ENCODE measurements at places on chromosomes 16 and 17.

DNA sequence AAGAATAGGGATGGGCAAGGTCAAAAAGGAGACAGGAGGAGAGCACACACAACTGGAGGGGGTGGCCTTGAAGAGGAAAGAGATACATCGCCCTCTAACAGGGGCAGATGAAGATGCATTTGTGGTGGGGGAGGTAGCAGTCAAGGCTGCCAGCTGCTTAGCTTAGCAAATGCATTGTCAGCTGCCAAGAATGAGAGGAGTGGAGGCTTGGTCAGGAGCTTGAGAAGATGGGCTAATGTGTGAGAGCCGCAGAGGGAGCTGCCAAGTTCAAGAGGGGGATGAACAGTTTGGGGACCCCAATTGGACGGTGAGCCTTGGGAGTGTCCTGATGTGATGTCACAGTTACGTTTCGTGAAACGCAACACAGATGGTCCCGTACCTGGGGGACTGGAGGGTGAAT lies 28.9 kb upstream of the GNA13 start:
- no peak for DNase-seq

DNA sequence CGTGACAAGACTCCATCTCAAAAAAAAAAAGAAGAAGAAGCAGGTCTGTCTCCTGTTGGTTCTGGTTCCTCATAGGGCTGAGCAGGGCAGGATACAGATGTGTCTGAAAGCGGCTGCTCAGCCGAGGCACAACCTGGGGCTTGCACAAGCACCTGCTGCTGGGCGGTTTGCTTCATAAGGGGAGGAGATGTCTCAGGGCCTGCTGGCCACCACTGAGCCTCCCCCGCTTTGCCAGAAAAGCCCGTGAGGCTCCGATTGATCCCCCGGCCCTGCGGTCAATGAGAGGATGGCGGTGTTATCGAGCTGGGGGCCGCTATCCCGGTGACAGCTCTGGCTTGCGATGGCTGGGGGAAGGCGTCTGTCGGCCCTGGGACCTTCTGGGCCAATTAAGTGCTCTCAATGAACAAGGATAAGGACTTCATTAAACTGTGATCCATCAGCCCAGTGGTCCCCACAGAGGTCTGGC lies 162.0 kb downstream of the SDK2 start:
- no peak for DNase-seq

DNA sequence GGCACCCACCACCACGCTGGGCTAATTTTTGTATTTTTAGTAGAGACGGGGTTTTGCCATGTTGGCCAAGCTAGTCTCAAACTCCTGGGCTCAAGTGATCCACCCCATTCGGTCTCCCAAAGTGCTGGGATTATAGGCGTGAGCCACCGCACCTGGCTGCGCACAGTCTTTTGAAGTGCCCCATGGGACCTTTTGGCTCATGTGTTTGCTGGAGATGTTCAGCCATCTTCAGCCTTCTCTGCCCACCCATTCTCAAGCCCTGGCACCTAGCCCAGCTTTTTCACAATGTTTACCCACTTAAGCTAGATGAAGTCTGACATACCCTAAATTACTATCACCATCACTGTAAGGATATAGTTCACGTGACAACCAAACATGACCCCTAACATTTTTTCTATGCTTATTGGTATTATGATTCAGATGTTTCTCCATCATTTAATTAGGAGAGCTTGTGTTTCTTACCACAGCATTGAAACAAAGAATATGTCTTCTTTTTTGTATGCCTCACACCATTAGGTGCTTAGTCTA lies 32.3 kb downstream of the PECAM1 start:
- no peak for DNase-seq

DNA sequence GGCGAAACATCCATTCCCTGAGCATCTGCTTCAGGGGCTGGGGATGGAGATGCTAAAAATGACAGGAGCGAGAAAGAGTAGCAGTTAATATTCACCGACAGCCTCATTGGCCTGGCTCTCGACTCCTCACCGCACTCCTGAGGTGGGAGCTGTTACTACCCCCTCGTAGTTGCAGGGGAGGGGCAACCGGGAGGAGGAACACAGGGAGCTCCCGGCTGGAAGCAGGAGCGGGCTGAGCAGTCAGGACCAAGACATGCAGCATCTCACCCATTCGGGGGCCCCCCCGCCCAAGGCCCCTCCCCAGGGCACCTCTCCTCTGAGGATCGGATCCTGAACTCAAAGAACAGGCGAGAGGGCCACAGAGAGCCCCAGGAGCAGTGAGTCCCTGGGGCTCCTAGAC lies 4.5 kb upstream of the ACSF3 start:
- DNase-seq = no peak

DNA sequence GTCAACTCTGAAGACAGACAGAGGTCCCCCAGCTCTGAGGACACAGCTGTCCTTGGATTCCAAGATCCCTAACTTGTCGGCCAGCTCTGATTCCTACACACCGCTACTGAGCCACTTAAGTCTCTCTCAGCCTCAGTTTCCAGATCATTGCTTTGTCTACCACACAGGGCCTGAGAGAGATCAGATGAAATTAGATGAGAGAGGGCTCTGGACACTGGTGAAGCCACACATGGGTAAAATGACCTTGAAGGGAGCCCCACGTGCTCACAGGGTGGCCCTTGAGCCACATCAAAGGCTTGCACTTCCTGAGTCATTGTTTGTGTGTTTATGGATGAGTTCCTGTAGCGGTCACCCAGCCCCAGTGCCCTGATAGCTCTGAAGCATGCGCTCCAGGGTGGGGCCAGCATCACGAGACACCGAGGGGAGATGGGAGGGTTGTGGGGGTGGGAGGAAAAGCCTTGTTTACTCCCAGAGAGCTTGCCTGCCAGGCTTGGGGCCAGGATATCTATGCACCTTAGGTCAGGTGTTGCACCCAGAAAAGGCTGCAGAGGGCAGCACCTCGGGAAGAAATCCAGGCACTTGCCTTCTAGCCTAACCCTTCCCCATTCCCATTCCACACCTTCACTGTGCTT lies 32.7 kb upstream of the SLC6A2 start:
- DNase-seq = no peak

DNA sequence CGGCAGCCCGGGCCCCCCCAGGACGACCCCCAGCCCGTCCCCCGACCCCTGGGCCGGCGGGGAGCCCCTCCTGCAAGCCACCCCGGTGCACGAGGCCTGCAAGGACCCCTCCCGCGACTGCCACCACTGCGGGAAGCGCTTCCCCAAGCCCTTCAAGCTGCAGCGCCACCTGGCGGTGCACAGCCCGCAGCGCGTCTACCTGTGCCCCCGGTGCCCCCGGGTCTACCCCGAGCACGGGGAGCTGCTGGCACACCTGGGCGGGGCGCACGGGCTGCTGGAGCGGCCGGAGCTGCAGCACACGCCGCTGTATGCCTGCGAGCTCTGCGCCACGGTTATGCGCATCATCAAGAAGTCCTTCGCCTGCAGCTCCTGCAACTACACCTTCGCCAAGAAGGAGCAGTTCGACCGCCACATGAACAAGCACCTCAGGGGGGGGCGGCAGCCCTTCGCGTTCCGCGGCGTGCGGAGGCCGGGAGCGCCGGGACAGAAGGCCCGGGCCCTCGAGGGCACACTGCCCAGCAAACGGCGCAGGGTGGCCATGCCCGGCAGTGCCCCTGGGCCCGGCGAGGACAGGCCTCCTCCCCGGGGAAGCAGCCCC lies 15.6 kb upstream of the ZFPM1 start:
- DNase-seq = no peak

DNA sequence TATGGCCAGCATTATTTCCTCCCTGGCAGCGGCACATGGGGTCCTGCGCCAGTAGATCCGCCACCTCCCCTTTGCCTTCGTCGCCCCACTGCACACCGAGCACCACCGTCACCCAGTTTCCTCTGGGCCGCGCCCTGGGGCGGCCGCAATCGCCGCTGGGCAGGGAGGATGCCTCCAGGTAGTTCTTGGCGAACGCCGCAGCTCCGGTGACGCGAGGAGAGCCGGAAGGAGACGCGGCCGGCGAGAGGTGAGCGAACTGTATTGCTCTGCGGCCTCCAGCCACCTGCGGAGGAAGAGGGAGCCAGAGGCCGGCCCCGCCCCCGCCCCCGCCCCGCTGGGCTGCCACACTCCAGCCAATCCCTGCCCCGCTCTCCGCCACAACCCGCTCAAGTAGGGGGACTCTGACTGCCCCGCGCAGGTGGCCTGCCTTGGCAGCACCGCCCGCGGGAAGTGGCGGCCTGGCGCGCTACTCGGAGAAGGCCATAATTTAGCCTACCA lies 11.8 kb upstream of the SLFN13 start:
- DNase-seq = peak; percentile 28

All from femur (tissue), 1 donor.